ENCODE measurements at places on chromosomes 6 and 20. TPM values are rescaled to one million over a fixed set of nuclear protein-coding genes. Genes with fewer than 3 reads are reported as not detected.

GPRC6A gene
- not detected for total RNA-seq

GSTA3 gene
- not detected for total RNA-seq

ULBP3 gene
- 12.8 TPM for total RNA-seq

SAMD10 gene
- total RNA-seq = 5.7 TPM

DNA sequence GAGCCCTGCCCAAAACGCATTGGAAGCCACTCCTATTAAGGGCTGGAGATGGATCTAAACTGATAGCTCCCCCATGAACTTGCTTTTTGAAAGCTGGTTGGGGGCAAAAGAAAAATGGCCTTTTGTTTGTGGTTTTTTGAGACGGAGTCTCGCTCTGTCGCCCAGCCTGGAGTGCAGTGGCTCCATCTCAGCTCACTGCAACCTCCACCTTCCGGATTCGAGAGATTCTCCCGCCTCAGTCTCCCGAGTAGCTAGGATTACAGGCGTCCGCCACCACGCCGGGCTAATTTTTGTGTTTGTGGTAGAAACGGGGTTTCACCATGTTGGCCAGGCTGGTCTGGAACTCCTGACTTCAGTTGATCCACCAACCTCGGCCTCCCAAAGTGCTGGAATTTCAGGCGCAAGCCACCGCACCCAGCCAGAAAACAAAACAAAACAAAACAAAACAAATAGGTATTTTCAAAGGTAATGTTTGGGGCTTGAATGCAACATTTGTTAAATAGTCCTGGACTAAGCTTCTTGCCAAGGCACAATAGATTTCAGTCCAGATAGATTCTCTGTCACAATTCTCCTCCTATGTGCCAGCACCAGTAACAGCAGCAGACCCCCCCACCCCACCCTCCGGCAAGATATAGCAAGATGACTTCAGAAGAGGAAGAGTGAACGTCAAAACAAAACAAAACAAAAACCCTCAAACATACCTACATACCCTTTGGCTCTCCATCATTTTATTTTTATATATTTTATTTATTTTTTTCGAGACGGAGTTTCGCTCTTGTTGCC is 26.5 kb upstream of the ABT1 start:
- DNase-seq = no peak

GRCh38 chr6:139857143-139857542 is 482.7 kb upstream of the CITED2 start:
- DNase-seq = no peak

Measured in endothelial cell of umbilical vein (primary cell).